IPS DF 19.7 (cell line): ENCODE measurements at places on chromosomes 16 and 17.

GRCh38 chr17:66614469-66614868 lies 220.4 kb upstream of the CACNG5 start:
- no peak for DNase-seq

GRCh38 chr17:14125518-14126137 lies 56.3 kb downstream of the COX10 start:
- DNase-seq: no peak

DNA sequence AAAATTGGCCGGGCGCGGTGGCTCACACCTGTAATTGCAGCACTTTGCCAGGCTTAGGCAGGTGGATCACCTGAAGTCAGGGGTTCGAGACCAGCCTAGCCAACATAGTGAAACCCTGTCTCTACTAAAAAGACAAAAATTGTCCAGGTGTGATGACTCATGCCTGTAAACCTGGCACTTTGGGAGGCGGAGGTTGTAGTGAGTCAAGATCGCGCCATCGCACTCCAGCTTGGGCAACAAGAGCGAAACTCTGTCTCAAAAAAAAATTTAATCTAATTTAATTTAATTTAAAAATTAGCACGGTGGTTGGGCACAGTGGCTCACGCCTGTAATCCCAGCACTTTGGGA lies 1.6 kb upstream of the HBQ1 start:
- no peak for DNase-seq

GRCh38 chr17:5555254-5555653 lies 29.1 kb downstream of the NLRP1 start:
- no peak for DNase-seq

DNA sequence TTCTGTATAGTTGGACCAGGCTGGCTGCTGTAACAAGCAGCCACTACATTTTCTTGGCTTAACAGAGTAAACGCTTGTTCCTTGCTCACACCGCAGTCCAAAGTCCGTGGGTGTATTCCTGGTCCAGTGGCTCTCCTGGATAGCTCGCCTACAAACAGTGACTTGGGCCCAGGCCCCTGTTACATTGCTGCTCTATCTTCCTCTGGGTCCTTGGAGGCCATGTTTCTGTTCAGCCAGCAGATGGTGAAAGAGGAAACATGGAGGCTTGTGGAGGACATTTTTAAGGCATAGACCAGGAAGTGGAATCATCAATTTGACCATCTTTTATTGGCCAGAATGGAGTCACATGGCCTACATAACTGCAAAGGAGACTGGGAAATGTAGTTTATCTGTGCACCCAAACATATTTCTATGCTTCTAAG lies 55.1 kb downstream of the ATP2C2 start:
- no peak for DNase-seq

GRCh38 chr16:85541980-85542900 lies 70.9 kb upstream of the GSE1 start:
- no peak for DNase-seq

- DNase-seq: no peak
Observed at GRCh38 chr17:63659850-63660249, 37.6 kb downstream of the MAP3K3 start.

- no peak for DNase-seq
Observed at GRCh38 chr16:86826941-86827340, 248.6 kb downstream of the FOXL1 start.

DNA sequence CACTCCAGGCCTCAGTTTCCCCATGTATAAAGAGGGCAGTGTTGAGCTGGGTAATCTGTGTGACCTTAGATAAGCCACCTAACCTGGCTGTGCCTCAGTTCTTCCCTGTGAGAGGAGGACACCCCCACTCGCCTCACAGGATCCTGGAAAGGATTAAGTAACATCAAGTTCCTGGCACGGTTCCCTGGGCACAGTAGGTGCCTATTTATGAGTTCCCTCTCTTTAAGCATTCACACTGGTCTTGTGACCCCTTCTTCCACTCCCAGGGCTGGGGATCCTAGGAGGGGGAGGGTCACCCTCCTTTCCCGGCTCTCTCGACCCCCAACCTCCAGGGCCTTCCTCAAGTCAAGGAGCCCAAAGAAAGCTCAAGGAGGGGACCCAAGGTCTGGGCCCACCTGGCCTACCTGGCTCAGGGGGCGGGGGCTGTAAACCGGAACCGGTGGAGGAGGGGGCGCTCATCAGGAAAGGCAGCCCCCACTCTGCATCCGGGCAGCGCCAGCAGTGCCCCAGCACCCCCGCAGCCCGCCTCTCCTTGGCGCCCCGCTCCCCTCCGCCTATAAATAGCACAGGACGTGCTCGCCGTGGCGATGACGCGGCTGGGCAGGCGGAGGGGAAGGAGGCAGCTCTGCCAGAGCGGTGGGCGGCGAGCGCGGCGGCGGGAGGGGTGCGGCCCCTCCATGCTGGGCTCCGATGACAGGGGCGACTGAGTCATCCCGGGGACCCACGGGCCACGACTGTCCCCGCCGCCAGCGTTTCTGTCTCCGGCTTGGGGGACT lies 9.4 kb downstream of the RPL19 start:
- no peak for DNase-seq

- no peak for DNase-seq
Observed at GRCh38 chr16:29306943-29307597, 99.4 kb downstream of the NPIPB11 start.

DNA sequence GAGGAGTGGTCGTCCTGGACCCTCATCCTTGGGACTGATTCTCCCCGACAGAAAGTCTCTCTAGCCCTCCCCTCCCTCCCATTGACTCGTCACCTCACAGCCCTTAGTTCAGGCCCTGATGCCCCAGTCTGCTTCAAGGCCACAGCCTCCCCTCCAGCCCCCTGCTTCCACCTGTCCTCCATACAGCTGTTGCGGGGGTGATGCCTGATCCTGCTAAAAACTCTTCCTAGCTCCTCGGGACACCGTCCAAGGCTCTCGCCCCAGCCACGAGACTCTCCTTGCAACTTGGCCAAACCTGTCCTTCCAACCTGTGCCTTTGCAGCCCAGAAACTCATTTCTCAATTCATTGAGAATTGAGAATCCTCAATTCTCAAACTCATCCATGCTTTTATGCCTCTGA lies 6.8 kb downstream of the STAC2 start:
- no peak for DNase-seq

DNA sequence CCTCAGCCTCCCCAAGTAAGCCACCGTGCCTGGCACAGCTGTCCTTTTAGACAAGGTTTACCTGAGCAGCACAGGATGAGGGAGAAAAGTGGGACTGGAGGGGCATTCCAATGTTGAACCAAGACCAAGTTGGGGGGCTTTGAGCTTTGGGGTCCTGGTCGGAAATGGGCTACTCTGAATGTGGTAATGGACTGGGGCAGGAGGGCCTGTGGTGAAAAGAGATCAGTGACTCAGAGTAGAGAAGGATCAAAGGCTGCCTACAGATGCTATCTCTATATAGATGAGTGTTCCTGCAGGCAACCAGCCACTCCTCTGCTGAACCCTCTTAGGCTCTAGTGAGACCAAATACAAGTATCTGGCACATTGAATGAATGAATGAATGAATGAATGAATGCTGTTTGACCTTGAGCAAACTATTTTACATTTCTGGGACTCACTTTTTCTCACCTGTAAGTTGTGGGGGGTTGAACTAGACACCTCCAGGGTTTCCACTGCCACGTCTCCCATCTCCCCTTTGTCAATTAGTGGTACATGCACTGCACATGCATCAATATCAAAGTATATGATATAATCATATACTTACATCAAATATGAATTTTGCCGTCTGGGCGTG lies 26.3 kb upstream of the ETV4 start:
- no peak for DNase-seq

- DNase-seq: no peak
Observed at GRCh38 chr17:77481476-77482374, 341.0 kb downstream of the SEC14L1 start.

DNA sequence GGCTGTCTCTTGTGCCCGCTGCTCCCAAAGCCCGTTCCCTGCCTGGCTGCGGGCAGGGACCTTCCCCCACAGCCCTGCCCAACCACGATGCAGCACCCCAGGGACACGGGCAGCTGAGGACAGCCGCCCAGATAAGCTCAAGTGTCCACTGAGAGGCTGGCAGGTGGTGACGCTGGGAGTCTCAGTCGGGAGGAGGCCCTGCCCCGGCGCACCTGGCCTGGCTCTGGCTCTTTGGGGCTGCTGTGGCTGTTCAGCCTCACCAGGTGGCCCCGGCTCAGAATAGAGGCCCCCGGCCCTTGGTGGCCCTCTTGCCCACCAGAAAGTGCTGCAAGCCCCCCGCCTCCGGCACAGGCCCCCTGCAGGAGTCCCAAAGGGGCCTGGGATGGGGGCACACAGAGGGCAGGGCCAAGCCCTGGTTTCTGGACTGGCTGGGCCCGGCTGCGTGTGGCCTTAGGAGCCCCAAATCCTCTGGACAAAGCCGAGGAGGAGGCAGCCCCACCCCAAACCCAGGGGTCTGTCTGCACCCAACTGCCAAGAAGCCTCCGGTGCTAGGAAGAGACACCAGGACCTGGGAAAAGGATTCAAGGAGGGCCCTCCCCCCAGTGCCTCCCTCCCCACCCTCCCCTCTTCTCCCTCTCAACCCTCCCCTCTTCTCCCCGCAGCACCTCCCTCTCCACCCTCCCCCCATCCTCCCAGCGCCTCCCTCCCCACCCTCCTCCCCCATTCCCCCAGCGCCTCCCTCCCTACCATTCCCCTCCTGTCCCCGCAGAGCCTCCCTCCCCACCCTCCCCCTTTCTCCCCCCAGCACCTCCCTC lies 5.3 kb downstream of the NTHL1 start:
- no peak for DNase-seq

DNA sequence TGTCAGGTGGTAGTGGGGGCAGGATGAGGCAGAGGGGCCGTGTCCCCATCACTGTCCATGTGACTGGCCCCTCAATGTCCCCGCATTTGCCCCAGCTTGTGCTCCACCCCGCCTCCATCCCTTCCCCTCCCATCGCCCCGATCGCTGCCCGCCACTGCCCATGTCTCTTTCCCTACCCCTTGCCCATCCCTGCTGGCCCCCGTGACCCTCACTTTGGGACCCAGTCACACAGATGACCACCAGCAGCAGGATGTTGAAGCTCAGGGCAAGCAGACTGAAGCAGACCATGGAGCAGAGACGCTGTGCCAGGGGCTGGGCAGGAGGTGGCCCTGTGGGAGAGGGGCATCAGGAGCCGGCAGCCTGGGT lies 6.1 kb downstream of the ASGR2 start:
- no peak for DNase-seq

GRCh38 chr16:81140930-81141780 lies 45.0 kb upstream of the GCSH start:
- peak; percentile 56 for DNase-seq

- DNase-seq: no peak
Observed at GRCh38 chr16:79336437-79337229, 263.9 kb downstream of the MAF start.

DNA sequence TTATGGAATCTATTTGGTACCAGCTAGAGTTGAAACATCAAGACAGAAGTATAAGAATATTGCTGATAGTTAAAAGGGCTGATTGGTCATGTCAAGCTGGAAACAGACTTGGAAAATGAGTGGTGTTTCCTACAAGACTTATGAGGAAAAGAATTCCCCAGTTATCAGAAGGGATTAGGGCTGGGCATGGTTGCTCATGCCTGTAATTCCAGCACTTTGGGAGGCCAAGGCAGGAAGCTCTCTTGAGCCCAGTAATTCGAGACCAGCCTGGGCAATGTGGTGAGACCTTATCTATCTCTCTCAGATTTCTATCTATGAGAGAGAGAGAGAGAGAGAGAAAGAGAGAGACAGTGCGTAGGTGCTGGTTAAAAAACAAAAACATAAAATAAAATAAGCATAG lies 139.5 kb upstream of the PMFBP1 start:
- no peak for DNase-seq

DNA sequence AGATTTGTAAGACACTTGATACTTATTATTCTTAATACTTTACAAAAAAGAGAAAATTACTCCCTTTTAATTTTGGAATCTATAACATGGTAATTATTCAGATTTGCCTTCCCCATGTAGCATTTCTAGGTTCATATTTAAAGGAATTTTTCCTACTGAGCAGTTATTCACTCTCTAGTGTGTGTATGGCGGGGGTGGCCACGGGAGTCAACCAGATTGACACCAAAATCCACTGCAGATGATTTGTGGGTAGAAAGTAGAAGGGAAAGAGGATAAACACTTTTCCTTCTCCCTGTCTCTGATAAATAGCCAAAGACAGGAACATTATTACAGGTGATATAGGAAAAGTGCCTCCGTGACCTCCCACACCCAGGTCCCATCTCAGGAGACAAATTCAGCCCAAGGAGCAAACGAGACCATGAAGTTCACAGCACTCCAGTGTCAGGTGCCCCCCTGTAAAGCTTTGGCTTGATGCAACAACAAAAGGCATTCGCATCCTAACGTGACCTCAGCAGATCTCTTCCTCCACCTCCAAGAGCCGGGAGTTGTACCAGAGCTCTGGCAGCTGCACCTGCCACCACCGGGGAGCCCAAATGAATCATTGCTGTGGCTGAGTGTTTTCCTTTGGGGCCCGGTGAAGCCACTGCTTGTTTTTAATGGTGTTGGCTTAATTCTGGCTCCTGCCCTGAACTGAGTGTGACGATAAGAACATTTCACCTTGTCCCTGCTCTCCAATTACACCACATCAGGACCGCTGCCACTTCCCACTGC lies 92.7 kb upstream of the NOL11 start:
- no peak for DNase-seq

DNA sequence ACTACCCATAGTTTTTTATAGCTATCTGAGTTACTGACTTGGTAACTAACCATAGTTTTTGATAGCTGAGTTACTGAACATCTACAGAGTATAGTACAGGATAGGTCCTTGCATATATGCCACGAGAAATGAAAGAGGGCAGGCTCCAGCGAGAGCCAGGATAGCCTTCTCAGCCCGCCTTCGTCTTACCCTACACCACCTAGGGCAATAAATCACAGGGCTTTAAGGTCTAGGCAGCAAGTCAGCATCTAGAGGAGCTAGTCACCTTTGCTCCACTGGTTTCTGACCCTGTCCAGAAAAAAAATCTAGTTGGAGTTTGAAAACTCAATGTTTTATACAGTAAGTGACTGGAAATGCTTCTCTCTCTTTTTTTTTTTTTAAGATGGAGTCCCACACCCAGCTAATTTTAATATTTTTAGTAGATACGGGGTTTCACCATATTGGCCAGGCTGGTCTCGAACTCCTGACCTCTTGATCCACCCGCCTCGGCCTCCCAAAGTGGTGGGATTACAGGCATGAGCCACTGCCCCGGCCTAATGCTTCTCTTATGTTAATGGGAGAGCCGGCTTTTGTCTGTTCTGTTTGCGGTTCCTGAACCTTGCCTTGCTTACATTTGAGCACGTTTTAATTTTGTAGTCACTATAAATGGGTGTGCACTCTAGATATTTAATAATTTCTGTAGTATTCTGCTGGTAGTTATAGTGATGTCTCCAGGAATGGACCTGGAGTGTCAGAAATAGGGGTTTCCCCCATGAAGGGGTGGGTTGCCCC lies 2.8 kb downstream of the BFAR start:
- DNase-seq: no peak
